ENCODE measurements at places on chromosomes 3 and 15.

DNA sequence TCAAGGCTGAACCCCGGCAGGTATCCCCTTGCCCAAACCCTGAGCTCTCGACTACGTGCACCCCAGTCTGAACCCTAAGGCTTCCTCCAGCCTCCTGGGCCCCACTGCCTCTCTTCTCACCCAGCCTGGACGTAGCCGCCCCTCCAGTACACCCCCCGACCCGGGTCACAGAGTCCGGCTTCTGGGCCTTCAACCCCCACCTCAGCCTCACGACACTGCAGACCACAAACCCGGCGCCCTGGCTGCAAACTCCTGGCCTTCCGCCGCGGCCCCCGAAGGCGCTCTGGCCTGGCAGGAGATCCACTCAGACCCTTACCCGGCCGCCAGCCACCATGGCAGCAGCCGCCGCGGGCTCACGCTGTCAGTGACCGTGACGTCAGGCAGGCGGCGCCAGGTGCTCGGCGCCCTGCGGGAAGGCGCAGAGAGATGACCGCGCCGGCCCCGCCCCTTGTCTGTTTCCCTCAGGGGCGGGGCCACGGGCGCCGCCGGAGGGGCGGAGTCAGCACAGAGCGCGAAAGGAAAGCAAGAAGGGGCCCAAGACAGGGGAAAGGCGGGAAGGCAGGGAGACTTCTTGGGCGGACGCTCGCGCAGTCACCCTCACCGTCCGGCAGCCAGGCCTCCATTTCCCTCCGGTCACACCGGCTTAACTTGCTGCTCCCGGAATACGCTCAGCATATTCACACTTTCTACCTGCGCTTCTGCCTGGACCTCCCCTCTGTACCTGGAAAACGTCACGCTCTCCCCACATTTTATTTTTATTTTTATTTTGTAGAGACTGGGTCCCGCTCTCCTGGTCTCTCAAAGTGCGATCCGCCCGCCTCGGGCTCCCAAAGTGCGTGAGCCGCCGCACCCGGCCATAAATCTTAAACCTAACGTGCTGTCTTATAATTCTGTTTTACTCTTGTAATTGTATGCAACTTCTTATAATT is at the start of gene RMDN3:
TSS of gene RMDN3 (minus strand) at position 372 of the 929 bp plus-strand sequence. CDS start 471 bp downstream, outside the sequence.
- DNase-seq = peak; percentile 82

DNA sequence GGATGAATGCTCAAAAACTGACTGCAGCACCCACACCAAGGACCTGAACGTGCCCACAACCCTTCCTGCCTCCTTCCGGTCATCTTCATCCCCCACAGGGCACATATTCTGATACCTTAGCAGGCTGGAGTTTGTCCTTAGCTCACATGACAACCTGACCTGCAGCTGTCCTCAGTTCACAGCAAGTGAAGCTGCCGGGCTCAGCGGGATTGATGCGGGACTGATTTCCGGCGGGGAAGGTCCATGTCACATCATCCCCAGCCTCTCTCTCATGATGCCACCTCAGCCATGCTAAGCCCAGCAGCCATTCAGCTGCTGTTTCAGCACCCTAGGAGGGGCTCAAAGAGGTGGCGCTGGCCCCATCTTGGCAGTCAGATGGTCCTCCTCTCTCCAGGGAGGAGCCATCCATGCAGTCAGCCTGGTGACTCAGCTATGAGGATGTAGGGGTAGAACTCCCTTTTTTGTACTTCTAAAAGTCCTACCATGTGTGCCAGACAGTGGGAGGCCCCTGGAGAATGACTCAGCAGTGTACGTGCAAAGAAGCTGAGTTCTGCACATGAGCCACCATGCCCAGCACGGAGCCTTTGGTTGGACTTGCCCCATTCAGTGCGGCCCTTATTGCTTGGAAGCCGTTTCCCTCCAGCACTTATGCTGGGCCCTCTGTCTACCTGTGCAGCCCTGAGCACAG is 9.5 kb downstream of the CA12 start:
- no peak for DNase-seq

- no peak for DNase-seq
Observed at GRCh38 chr3:71323558-71323957, 260.0 kb downstream of the FOXP1 start.

GRCh38 chr3:156160647-156161046 is 40.3 kb downstream of the KCNAB1 start:
- DNase-seq = no peak

- no peak for DNase-seq
Observed at GRCh38 chr3:38730281-38730680, 80.8 kb upstream of the SCN5A start.

DNA sequence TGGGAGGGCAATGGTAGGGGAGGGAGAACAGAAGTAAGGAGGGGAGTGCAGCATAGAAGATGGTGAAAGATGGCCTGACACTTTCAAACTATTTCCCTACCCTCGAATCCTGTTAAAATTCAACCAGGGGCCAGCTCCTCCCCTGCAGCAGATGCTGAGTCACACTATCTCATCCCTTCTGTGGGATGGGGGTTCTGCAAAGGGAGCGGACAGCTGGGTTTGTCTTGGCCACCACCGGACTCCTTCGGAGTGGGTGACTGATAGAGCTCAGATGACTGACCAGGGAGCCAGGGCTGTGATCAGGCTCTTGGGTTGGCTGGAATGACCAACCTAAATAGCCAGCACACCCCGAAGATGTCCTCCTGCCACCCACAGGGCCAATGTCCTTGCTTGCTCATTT is 33.6 kb upstream of the TMCC1 start:
- DNase-seq = no peak

GRCh38 chr15:24764375-24765171 is 89.0 kb downstream of the NPAP1 start:
- DNase-seq = no peak

DNA sequence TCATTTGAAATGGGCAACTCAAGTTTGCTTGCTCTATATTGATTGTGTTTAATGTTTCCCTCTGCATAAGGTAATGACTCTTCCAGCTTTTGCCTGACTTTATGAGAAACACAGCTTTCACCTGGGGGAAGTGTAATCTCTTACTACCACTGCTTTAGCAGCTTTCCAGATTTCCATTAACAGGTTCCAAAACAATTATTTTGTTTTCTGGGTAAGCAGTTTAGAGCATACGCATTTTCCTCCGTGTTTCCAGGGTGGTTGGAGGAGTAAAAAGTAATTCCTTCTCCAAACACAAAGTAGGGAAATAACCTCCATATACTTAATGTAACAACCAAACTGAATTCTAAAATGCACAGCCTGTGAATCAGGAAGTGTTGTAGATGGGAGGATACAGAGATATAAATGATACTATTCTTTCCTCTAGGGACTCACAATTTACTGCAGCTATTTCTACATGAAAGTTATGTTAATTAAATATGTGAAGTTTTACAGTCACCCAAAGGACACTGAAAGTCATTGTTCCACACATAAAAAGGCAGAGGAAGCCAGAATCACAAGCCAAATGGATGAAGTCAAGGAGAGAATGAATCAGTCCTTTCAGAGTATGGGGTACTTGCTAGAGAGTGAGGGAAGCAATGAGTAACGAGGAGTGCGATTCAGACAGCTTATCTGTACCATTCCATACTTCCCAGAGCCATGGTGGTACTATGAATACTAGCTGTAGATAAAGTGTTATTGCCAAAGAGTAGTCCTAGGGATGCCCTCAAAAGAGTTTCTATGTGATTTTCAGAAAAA is 16.6 kb downstream of the ST3GAL6 start:
- DNase-seq = no peak

DNA sequence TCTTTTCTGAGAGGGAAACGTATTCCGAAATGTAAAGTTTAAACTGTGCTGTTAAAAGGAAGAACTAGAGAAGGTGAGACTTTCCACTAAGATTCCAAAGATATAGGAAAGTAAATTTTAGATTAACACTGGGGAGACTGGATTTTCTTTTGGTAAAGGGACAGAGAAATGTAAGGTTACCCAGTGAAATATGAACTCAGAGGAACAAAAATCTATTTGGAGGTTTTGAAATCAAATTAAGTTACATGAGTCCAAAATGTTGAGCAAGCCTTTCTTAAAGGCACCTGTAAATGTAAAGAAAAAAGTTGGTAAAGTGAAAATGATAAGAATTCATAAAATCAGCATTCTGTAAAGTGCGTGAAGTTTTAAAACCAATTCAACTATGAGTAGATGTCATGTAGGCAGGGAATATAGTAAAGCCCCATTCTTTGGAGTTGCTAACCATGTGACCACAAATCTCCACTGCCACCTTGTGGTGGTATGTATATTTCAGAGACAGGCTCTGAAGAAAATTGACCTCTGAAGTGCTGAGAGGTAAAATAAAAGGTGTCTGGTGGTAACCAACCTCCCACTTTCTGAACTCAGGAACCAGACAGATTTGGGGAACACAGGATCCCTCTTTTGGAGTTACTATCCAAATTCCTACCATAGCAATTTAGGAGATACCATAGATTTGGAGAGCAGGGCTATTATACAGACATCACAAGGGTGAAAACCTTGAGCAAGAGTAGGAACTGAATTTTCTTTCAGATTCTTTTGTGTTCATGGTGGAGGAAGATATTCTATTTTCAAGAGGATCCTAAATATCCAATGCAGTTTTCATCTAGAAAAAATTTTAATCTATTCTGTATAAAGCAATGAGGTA is 215.3 kb downstream of the ROBO2 start:
- no peak for DNase-seq

DNA sequence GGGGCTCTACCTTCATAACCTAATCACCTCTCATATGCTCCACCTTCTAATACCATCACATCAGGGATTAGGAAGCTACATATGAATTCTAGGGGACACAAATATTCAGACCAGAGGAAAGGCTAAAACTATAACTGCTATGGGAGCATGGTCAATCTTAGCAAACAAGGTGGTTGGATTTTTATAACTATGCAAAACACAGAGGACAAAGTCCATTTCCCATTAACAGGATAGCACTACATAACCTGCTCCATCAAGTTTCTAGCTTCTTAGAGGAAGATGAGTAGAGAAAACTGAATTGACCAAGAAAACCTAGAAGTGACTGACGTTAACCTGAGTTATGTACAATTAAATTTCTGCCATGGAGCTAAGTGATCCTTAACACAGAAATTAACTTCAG is 398.6 kb downstream of the TBL1XR1 start:
- DNase-seq = no peak

- no peak for DNase-seq
Observed at GRCh38 chr15:41775651-41776050, 1.4 kb downstream of the MAPKBP1 start.

Data from stimulated activated CD8-positive, alpha-beta memory T cell treated with anti-CD3 and anti-CD28 coated beads, Interleukin-15, amount 100 ng/mL, for 4 hours (primary cell).